ENCODE measurements at places on chromosomes 1 and 21. TPM values are rescaled to one million over a fixed set of nuclear protein-coding genes. Genes with fewer than 3 reads are reported as not detected.

IL20 gene
- not detected for total RNA-seq

- DNase-seq, result no peak
Observed at GRCh38 chr1:21322681-21323016, 32.4 kb upstream of the ECE1 start.

DNA sequence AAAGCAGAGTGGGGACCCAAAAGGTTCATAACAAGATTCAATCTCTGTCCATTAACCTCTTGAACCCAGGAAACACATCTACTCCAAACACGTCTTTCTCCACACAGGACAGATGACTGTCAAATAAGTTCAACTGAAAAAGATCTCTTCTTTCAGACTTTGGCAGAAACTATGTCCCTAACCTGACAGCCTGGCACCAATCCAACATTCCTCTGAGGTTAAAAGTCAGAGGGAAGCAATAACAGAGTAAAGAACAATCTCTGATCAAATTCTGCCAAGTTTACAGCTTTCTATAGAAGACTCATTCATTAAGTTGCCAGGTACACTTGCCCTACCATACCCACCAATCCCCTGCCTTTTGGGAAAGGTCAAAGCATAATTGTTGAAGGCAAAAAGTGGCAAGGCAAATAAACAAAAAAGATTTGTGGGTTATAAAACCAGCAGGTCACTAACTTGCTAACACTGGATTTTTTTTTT, 31.9 kb downstream of the OTUD7B start:
- peak; percentile 44 for DNase-seq

GRCh38 chr1:93692026-93692425, 10.4 kb upstream of the BCAR3 start:
- no peak for DNase-seq

DHDDS gene
- total RNA-seq, result 47.0 TPM

DNA sequence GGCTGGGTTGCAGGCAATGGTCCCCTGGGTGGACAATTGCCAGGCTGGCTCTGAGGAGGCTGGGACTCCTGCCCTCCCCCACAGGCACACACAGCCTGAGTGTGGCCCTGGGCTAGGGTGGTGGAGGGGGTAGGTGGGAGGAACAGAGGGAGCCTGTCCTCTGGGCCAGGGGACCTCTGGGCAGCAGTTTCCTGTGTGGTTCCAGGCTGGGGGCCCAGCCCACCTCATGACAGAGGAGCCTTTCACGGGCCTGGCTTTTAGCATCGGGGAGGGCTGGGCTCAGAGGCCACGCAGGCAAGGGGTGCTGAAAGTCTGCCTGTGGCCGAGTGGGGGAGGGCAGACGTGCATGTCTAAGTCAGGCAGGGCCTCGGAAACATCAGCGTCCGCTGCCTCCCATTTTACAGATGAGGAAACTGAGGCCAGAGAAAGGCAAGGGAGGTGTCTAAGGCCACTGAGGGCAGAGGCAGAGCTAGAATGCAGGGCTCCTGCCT, 7.0 kb downstream of the EXTL1 start:
- no peak for DNase-seq

DNA sequence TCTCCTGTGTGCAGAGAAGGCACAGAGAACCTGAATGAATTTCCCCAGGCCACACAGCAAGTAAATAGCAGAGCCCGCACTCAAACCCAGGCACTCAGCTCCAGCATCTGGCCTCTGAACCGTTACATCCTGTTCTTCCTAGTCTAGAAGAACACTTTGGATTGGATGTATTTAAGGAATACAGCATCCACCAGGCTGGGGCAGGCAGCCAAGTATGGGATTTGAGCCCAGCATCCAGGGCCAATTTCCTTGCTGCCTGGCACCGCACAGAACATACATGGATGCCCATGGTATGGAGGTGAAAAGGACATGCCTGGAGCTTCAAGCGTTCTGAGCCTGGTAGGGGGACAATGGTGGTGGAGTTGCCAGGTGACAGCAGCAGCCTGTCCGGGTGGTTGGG, 9.7 kb downstream of the AJAP1 start:
- no peak for DNase-seq

DNA sequence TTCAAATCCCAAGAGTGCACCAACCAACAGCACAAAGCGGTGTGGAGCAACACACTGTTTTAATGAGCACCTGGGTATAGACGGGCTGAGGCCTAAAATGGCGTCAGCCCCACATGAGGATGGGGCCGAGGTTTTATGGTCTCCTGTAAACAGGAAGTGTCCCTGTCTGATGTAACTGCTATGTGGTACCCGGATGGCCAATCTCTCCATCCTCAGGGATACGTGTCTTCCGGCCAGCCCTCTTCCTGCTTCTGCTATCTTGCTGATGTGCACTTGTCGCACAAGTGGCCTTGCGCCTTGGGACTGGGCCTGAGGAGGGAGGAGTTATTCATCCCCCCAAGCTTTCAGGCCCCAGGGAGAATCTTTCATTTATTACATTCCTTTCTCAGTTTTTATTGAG, 73.5 kb downstream of the CNST start:
- no peak for DNase-seq

DNA sequence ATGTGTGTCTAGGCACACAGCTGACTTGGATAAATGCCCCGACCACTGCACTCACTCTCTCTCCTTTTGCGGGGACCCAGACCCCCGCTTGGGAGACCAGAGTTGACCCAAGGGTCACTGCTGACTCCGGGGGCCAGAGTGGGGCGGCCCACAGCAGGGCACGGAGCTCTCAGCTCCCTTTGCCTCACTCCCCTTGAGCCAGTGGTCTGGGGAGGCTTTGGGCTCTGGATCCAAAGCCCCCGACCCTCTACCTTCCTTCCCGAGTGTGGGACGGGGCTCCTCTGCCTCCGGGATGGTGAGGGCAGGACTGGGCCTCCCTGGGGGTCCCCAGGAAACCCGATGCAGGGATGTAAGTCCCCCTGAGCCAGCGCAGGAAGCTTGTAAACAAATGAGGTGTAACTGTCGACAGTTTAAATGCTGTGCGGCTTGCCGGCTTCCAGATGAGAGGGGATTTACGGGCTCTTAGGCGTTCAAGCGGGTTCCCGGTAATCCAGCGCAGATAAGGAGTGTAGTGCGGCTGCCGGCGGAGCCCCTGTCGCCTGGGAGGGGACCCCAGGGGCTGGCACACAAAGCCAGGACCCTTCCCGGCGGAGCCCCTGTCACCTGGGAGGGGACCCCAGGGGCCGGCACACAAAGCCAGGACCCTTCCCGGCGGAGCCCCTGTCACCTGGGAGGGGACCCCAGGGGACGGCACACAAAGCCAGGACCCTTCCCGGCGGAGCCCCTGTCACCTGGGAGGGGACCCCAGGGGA, 7.4 kb downstream of the ACTRT2 start:
- no peak for DNase-seq

GRCh38 chr1:117655220-117655577, 49.4 kb downstream of the TENT5C start:
- no peak for DNase-seq

PLA2G2C gene
- not detected for total RNA-seq

LCE4A gene
- not detected for total RNA-seq

DNA sequence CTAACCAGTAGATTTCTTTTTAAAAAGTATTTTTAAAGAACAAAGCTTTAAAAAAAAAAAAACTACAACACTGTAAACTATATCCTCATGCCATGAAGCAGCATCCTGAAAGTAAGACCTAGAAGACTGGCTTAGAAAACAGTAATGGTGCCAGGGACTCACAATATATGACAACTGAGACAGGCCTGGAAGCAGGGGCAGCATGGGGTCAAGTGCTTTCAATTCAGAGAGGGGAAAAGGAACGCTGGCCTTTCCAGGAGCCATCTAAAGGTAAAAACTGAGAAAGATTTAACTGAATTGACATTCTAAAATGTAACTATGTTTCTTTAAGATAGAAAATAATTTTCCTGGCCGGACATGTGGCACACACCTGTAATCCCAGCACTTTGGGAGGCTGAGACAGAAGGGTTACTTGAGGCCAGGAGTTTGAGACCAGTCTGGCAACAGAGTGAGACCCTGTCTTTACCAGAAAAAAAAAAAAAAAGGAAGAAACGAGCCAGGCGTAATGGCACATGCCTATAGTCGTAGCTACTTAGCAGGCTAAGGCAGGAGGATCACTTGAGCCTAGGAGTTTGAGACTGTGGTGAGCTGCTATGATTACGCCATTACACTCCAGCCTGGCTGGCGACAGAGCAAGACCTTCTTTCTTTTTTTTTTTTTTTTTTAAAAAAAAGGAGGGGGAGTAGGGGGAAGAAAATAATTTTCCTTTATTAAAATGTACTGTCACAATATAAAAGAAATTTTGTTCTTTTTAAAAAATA, 54.1 kb downstream of the SLC35D1 start:
- no peak for DNase-seq

DNA sequence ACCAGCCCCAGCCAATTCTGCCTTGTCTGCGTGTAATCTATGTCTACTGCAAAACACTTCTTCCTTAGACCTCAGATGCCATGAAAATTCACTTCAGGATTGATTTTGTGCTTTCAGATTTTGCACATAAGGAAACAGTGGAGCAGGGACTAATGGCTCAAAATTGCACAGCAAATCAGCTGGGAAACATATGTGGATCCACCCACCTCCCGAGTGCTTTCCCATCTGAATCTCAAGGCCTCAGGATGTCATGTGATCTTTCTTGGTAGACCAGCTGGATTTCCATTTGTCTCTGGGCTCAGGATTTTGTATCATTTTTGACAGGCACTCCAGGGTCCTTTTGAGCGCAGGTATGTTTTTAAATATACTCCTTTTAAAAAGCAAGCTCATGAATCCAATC, 158.6 kb downstream of the MIS18A start:
- no peak for DNase-seq

DNA sequence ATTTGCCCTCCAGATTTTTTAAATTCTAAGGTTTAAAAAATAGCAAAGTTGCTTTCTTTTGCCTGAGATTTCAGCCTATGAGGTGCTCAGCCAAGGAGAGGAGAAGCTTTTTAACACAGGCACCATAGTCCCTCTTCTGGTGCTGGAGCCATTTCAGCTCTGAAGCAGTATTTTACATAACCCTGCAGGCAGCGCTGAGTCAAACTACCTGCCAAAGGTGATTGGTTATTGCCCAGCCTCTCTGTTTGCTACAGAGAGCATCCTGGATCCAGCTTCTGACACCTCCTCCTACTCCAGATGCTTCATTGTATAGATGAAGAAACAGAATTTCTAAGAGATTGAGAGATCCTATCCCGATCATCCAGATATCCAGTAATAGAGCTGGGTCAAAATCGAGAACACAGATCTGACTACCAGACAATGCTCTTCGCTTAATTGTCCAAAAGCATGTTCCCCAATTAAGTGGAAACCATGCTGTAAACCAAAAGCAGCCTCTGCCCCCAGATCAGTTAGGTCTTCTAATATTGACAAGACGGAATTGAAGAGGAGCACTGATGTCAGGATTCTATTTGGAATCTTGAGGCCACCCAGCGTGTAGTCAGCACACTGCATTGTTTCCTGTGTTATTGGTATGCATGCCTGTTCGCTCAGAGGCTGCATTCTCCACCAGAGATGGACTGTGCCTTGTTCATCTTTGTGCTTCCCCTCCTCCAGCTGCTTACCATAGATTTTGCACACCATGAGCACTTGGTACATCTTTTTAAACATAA, 22.1 kb downstream of the RGS8 start:
- no peak for DNase-seq

DNA sequence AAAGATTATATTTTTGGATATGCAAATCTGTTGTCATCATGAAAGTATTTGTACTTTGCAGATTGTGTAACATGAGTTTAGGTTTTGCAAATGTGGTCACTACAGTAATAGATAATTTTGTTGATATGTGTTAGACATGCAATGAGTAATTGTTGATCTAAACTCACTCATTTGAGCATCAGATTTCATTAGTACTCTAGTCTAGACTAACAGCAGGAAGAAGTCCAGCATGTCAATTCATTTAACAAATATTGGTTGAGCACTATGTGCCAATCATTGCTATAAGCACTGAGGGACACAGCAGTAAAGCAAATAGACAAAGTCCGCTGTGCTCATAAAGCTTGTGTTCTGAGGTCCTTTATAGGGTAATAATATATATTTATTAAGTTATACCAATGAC, 350.0 kb downstream of the USP25 start:
- DNase-seq, result no peak

NEGR1 gene
- total RNA-seq, result 0.09 TPM

ZYG11A gene
- total RNA-seq, result 4.2 TPM

REG4 gene
- not detected for total RNA-seq

- peak; percentile 7 for DNase-seq
Observed at GRCh38 chr1:196309386-196309785, 298.9 kb downstream of the KCNT2 start.

DNA sequence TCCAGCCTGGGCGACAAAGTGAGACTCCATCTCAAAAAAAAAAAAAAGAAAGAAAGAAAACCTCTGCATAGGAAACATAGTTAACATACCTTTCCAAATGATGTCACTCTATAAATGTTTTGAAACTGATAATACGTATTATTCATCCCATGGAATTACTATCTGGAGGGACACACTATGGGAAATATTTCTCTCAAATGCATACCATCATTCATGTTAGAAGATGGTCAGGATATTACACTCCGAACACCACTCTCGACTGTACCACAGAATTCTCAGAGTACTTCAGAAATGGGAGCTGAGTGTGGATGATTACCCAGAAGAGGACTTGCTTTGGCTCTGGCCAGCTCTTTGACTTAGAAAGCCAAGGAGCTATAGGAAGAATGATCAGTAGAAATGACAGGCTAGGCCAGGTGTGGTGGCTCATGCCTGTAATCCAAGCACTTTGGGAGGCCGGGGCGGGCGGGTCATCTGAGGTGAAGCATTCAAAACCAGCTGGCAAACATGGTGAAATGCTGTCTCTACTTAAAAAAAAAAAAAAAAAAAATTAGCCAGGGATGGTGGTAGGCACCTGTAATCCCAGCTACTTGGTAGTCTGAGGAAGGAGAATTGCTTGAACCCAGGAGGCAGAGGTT, 5.2 kb upstream of the LIN28A start:
- DNase-seq, result no peak

DNA sequence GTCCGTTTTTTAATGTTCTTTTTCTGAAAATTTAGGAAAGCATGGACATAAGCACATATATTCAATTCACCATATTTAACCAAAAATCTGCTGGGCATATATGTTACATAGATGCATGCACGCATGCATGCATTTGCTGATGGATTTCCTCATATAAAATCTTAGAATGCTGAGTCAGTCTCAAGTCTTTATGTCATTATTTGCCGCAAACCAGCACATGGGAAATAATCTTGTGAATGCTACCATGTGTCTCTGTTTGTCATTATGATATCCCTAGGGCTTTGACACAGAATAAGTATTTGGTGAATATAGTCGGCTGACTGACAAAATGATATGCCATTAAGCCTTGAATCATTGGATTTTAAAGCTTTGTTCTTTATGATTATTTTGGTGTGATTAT, 776.5 kb downstream of the KCNT2 start:
- no peak for DNase-seq

- no peak for DNase-seq
Observed at GRCh38 chr1:156844638-156845037, 14.3 kb downstream of the INSRR start.

RHCE gene
- not detected for total RNA-seq

- DNase-seq, result no peak
Observed at GRCh38 chr1:232476538-232476950, 153.4 kb downstream of the SIPA1L2 start.

GRCh38 chr1:24742090-24742938, 2.9 kb upstream of the CLIC4 start:
- DNase-seq, result peak; percentile 88

GRCh38 chr1:234718496-234719453, 108.8 kb upstream of the IRF2BP2 start:
- no peak for DNase-seq

DUSP23 gene
- 130 TPM for total RNA-seq

GRCh38 chr1:109906160-109906838, 4.3 kb upstream of the CSF1 start:
- DNase-seq, result no peak

GRCh38 chr1:183185941-183186490, at the start of gene LAMC2:
TSS of gene LAMC2 (plus strand) at chr1:183186264. CDS start at chr1:183186353, 89 bp downstream.
- peak; percentile 87 for DNase-seq

GRCh38 chr1:222026280-222026679, 284.4 kb upstream of the DUSP10 start:
- DNase-seq, result no peak
